ENCODE measurements at places on chromosomes 12 and 14. TPM values are rescaled to one million over a fixed set of nuclear protein-coding genes. Genes with fewer than 3 reads are reported as not detected.

RERGL gene
- 0.44 TPM for total RNA-seq

ZFC3H1 gene
- 66.7 TPM for total RNA-seq

KCNH3 gene
- total RNA-seq: 5.9 TPM

ASB2 gene
- 16.6 TPM for total RNA-seq

IRAK3 gene
- 3.9 TPM for total RNA-seq

CLBA1 gene
- total RNA-seq: 5.9 TPM

UBC gene
- total RNA-seq: 966 TPM

TBX5 gene
- total RNA-seq: not detected

MIA2 gene
- total RNA-seq: 9.7 TPM

KRT83 gene
- total RNA-seq: not detected

TMPRSS12 gene
- not detected for total RNA-seq

TRHDE gene
- 16.7 TPM for total RNA-seq

TNFAIP2 gene
- total RNA-seq: 4.3 TPM

All from glutamatergic neuron (in vitro differentiated cells).